ENCODE measurements at places on chromosomes 3 and 15.

DNA sequence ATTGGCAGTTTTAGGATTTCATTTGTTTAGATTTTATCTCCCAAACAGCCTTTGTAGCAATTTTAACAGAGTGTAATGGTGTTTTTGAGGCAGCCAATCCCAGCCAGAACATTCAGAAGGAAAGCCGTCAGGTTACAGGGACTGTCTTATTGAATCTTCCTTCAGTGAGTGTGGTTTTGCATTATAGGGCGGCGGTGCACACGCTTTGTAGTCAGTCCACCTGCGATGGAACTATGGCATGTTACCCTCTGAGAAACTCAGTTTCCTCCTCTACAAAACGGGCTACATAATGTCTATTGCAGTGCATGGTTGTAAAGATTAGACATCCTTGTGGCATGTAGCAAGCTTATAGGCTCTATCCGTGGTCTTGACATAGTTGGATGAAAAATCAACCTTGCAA is 1.0 kb downstream of the LRRC28 start:
- DNase-seq: no peak

GRCh38 chr15:66236806-66237375 is 16.7 kb downstream of the MEGF11 start:
- no peak for DNase-seq

DNA sequence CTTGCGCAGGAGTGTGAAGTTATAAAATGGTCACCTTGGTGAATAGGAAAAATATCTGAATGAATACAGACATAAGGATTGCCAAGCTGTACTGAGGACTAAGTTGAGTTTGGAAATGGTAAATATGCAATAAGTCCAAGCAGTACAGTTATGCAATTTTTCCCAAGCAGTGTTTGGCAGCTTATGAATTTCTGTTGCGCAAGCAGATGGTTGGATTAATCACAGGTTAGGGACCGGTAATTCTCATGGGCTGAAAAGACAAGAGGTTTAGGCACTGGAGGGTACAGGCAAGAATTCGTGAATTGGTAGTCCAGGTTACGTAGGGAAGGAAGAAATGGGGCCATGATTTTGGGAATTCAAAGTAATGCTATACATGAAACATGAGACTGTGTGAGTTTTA is 210.3 kb downstream of the RAP2B start:
- no peak for DNase-seq

DNA sequence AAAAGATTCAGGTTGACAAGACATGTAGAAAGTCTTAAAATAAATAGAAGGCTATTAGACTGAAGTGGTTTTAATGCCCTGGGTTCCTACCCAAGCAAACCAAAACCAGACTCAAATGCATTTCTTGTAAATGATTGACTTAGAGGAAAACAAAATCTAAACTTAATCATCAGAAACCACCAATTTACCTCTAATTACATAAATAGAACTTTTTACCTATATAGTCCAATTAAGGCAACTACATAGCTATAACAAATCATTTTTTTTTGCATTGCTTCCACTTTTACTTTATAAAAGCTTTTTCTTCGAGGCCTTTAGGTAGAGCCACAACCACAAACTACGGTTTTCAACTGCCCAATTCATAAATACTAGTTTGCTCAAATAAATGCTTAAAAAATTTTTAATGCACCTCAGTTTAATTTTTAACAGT is 231.3 kb upstream of the ARHGEF26 start:
- no peak for DNase-seq

- no peak for DNase-seq
Observed at GRCh38 chr3:37610529-37610928, 251.2 kb upstream of the CTDSPL start.

DNA sequence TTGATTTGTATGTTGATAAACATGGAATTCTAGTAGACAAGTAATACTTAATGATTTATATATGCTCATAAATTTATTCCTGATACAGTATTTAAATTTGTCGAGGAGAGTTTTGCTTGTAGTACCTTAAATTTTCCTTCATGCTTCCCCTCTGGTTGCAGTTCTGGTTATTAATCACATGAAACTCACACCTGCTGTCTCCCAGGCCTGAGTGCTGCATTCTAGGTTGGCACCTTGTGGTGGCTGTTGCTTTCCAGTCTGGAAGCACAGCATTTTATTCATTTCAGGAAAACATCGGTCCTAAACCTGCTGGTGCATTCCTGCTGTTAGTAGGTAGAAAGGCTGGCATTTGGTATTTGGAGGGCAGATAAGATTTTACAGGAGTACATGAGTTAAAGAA is 44.9 kb downstream of the ATP1B3 start:
- no peak for DNase-seq

DNA sequence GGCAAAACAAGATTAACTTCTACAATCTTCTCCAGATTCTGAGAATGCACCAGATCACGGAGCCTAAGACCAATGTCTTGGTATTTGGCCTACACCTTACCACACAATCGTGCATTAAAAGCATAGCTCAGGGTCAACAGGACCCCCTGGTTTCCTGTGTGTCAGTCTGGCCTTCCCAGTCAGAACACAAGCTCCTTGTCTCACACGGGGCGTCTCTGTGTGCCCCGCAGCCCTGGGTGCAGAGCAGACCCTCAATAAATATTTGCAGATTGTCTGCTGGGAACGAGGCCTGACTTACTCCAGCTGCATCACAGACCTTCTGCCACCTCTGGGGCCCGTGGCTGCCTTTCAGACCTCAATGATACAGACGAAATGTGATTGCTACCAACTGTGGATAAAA is 82.5 kb upstream of the CTNNB1 start:
- DNase-seq: no peak

- DNase-seq: no peak
Observed at GRCh38 chr3:193894121-193894863, 241.7 kb upstream of the HES1 start.

GRCh38 chr3:135655328-135655727 is 310.2 kb upstream of the PPP2R3A start:
- no peak for DNase-seq

DNA sequence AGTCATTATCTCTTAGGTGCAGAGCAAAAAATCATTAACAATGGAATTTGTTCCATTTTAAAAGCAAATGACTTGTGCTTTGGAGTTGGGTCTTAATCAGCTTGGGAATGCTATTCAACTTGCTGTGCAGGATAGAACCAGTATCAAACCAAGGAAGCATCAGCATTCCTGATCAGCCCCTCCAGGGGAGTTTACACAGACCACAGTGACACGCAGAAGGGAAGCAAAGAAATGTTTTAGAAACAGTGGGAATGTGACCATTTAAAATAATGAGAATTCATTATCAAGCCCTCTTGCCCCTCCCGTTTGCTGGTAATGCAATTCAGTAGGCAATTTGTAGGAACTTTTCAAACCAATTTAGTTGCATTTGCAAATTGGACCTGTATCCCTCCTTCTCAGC is 155.1 kb downstream of the LRTM1 start:
- no peak for DNase-seq

GRCh38 chr15:99476413-99477222 is 89.2 kb upstream of the MEF2A start:
- DNase-seq: peak; percentile 77

- no peak for DNase-seq
Observed at GRCh38 chr3:49158103-49158709, 7.9 kb downstream of the CCDC71 start.

GRCh38 chr3:31692751-31693150 is 160.0 kb downstream of the STT3B start:
- DNase-seq: no peak

GRCh38 chr15:68232449-68232848 is 2.9 kb upstream of the CLN6 start:
- peak; percentile 34 for DNase-seq

DNA sequence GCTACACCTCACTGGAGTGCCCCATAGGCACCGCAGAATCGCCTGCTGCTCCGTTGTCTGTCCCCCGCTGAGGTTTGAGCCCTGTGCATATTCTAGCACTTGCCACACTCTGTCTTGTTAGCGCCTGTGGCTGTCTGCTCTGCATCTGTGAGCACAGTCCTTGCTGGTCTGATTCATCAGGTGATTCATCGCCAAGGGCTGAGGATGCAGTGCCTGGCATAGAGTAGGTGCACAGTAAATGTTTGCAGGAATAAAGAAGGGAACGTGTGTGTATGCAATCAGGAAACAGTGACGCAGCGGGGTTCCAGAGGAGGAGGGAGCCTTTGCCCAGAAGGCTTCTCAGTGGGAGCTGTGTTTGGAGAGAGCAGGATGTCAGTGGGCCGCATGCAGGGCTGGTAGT is 124.0 kb upstream of the PLXNA1 start:
- no peak for DNase-seq

GRCh38 chr15:100533886-100534285 is 5.1 kb upstream of the CERS3 start:
- DNase-seq: no peak

DNA sequence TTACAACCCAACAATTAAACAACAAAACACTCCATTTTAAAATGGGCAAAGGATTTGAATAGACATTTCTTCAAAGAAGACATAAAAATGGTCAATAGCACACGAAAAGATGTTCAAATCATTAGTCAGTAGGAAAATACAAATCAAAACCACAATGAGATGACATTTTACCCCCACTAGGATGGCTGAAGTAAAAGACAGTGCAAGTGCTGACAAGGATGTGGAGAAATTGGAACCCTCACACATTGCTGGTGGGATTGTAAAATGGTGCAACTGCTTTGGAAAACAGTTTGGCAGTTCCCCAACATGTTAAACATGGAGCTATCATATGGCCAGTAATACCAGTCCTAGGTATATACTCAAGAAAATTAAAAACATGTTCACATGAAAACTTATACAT is 11.6 kb downstream of the GALNT15 start:
- no peak for DNase-seq

DNA sequence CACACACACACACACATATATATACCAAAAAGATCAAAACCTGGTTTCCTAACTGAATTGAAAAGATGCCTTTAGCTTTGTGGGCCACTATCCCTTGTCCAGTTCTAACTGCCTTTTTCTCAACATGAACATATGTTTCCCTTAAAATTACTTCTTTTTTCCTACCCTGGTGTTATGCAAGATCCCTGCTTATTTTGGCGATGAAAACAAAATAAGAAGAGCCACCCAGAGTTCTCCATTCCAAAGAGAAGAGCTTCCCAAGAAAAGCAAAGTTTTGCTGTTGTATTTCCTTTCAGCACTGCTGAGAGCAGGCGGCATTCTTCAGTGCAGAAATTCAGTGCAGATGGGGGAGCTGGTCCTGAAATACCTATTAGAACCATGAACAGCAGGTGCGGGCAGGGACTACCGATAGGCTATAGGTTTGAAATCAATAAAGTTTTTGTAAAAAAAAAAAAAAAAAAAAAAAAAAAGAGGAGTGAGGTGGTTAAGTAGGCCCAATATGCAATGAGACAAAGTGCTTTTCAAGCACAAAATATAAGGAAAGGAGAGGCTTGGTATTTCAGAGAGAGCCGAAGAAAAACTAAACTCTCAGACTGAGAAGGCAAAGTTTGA is 238.0 kb downstream of the FOXP1 start:
- no peak for DNase-seq

- no peak for DNase-seq
Observed at GRCh38 chr3:132781922-132782321, 59.7 kb upstream of the NPHP3 start.

- no peak for DNase-seq
Observed at GRCh38 chr15:68252925-68253534, 23.5 kb upstream of the CLN6 start.

GRCh38 chr3:70383360-70383831 is 71.0 kb upstream of the MDFIC2 start:
- DNase-seq: no peak

DNA sequence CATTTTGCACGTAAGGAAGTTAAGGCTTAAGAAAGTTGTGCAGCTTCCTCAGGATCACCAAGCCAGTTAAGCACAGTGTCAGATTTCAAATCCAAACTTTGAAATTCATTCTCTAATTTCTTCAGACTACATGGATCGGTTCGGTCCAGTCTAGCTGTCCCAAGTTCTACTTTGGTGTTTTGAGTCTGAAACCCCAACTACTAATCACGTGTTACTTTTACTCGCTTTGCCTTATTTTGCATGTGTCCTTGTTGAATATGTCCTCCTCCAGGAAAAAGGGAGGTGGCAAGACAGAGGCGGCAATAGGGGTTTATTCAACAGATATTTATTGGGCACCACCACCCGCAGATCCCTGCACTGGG is 522 bp upstream of the GXYLT2 start:
- no peak for DNase-seq

DNA sequence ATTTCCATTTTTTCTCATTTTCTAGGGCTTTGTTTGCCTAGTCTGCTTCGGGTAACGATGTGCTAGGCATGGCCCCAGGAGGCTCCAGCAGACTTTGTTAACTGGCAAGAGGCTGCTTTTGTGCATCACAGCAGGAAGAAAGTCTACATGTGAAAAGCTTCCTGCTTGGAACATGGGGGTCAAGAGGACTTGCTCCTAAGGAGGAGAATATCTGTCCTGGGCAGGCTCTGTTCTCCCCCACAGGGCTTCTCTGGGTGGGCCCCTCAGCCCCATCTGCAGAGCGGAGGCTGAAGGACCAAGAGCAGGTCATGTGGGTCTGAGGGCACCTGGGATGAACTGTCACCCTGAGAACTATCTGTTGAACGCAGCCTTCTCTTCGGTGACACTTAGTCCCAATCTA is 94.7 kb downstream of the CCNL1 start:
- DNase-seq: no peak

DNA sequence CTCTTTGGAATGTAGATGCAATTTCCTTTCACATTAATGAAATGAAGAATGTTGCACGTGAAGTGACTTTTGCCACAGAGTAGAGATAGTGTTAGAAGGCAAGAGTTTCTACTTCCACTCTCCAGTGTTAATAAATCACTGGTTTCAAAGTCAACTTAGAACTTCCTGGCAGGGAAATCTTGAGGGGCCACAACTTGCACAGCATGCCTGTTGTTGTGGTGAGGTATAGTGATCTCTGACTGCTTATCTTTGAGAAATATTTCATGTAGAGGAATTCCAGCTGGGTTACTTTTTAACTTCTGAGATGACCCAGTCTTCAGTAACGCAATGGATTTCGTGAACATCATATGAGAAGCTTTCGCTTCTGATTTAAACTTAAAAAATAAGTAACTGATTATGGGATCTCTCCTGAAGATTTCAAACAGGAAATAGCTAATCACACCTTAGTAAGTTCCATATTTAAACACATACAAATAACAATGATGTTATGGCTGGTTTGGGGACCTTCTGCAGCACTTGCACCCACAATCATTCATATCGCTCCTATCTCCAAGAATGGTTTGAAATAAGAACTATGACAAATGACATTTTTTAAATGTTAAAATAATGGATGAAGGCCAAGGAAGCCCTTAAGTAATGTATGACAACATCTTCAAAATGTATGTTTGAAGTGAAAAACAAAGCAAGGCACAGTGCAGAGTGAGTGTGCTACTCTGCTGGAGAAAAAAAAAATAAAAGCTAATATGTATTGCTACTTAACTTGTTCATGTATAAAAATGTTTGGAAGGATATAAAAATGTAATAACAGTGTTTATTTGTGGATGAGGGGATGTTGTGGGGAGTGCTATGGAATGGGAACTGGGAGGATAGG is 726.5 kb upstream of the NECTIN3 start:
- no peak for DNase-seq

- DNase-seq: no peak
Observed at GRCh38 chr3:46358466-46358865, 4.6 kb downstream of the CCR2 start.

Measured in Right ventricle myocardium inferior (tissue), 1 donor.